ENCODE measurements at places on chromosomes 2 and 18.
A peak's percentile ranks its signal among the peaks of the same experiment; 100 is the strongest.

- no peak for DNase-seq
Observed at GRCh38 chr2:132754392-132754791, 84.4 kb upstream of the LYPD1 start.

DNA sequence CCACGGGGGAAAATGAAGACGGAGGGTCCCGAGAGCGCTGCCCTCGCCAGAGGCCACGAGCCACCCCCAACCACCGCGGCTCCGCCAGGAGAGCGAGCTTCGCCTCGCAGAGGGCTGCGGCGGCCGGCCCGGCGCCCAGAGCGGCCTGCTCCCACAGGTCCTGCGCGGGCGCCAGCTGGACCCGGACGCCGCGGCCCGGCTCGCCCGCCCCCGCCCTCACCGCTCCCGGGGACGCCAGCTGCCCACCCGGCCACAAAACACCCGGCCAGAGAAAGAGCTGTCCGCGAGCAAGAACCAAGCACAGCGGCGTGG is 709 bp downstream of the PTPN2 start:
- DNase-seq: no peak

GRCh38 chr2:217835931-217836891 is 166.6 kb downstream of the TNS1 start:
- no peak for DNase-seq

DNA sequence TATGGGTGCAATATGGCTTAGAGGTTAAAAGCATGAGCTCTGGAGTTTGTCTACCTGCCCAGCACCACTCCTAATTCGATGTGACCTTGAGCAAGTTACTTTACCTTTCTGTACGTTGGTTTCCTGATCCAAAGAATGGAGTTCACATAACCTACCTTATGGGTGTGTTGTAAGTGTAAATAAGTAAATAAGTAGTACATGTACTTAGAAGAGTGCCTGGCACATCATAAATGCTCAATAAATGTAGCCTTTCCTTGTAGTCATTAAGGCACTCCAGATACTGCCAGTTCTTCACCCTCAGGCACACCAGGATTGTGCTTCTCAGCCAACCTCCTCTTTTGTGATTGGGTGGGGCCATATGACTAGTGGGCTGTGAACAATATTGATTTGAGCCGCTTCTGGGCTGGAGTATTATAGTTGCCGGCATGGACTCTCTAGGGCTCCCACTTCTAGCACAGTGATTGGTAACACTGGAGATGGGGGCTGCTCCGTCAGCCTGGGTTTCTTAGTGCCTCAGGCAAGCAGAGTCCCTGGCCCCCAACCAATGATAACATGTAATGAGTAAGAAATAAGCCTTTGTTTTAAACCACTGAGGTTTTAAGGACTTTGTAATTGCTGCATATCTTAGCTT is 101.7 kb upstream of the NOSTRIN start:
- DNase-seq: no peak

DNA sequence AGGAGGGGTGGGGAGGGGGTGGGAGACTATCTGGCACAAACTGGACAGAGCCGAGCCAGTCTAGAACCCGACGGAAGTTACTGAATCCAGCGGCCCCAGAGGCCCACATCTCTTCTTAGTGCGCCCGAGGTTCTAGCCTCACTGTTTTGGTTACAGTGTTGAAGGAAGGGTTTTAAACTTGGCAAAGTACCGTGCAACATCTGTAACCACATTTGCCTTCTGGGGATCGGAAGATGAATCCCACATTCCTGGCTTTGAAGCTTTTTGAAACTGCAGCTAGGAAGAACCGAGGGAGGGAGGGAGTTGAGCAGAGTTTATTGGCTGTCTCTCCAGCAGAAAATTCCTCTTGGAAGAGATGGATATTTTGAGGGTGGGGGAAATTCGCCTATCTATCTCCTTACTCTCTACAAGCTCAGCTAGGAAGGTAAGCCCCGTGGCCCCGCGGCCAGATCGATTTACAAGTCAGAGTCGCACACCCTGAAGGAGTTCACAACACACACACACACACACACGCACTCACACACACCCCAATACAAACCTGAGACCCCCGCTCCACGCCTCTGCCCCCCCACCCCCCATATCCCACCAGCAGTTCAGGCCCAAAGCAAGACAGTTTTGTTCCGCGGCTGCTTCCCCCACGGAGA is 1.0 kb downstream of the ACVR1 start:
- no peak for DNase-seq

DNA sequence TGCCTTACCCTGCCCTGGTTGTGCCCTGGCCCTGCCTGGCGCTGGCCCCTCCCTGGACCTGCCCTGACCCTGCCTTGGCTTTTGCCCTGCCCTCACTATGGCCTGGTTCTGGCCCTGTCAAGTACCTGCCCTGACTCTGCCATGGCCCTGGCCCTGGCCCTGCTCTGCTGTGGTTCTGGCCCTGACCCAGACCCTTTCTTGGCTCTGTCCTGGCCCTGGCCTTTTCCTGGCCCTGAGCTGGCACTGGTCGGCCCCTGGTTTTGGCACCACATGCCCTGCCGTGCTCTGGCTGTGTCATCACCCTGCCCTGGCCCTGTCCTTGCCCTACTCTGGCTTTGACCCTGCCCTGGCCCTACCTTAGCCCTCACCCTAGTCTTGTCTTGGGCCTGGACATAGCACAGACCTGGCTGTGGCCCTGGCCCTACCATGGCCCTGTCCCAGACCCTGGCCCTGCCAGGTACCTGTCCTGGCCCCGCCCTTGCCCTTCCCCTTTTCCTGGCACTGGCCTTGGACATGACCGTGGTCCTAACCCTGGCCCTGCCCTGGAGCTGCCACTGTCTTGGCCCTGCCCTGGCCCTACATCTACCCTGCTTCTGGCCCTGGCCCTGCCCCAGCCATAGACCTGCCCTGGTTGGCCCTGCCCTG is 4.8 kb upstream of the ANKRD62 start:
- DNase-seq: no peak

GRCh38 chr2:239884051-239884405 is 141.1 kb downstream of the NDUFA10 start:
- DNase-seq: no peak

- DNase-seq: no peak
Observed at GRCh38 chr2:29688429-29688828, 233.0 kb downstream of the ALK start.

GRCh38 chr2:79039944-79040343 is 14.4 kb downstream of the REG3G start:
- no peak for DNase-seq

- DNase-seq: no peak
Observed at GRCh38 chr2:18132697-18133096, 254.2 kb downstream of the KCNS3 start.

- no peak for DNase-seq
Observed at GRCh38 chr2:126858436-126858835, 40.3 kb upstream of the TEX51 start.

GRCh38 chr2:23355001-23355400 is 30.0 kb upstream of the KLHL29 start:
- DNase-seq: no peak

GRCh38 chr18:48727681-48728080 is 188.8 kb downstream of the CTIF start:
- DNase-seq: no peak

DNA sequence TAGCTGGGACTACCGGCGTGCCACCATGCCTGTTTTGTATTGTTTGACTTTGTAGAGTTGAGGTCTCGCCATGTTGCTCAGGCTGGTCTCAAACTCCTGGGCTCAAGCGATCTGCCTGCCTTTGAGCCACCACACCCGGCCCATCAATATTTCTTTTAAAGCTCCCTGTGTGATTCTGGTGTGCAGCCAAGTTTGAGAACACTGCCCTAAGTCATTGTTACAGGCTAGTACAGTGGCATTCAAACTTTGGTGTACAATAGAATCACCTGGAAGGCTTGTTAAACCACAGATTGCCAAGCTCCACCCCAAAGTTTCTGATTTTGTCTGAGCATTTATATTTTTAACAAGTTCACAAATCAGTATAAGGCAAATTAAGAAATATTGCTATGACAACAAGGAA is 99.9 kb downstream of the RBBP8 start:
- no peak for DNase-seq

DNA sequence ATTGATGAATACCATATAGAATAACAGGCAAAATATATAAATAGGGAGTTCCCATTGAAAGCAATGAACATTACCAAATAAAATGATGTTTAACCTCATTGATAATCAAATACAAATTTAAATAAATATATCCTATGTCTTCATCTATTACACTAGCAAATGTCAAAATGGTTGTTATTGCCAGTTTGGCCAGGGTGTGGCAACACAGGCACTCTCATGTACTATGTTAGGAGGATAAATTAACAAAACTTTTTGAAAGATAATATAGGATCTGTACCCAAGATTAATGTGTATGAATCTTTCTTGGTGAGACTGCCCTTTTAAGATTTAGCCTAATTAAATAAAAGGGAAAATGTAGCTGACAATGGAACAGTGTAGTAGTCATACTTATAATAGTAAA is 659.3 kb downstream of the ERBB4 start:
- no peak for DNase-seq

- DNase-seq: no peak
Observed at GRCh38 chr18:57062844-57063243, 84.0 kb upstream of the BOD1L2 start.

DNA sequence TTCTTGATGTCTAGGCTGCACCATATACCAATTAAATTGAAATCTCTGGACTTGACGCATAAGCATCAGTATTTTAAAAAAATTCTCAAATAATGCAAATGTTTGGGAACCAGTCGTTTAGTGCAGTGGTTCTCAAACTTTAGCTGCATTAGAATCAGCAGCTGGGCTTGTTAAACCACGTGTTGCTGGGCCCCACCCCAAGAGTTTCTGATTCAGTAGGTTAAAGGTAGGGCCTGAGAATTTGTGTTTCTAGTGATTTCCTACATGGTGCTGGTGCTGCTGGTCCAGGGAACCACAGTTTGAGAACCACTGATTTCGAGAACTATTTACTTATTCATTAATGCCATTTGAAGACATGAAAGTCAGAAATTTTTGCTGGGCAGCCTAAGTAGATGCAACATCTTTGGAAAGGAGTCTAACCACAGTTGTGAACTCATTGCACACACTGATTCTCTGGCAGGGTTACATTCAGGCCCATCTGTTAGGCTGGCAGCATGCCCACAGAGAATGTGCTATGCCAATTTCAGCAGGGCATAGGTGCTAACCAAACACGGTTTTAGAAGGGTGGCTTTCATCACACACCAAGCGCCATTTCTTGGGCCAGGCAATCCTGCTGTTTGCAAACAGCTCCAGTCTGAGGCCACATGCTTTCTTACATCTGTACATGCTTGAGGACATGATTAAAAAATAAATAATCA is 26.4 kb upstream of the ATP5MC3 start:
- no peak for DNase-seq

DNA sequence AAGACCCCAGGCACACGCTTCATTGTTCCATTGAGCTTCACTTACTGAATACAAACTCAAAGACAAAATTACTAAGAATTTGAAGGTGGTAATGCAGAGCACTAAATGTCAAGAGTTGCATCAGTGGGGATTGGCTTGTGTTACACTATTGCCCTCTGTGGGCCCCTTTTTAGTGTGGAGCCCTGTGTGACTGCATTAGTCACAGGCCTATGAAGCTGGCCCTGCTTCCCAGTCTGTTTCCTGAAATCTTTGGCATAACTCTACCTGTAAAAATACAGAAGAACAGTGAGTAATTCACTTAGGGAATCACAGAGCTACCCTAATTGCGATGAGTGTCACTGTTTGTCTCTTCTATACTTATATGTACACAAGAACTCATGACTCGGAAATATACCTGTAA is 40.0 kb upstream of the STPG4 start:
- no peak for DNase-seq

GRCh38 chr2:226405465-226405864 is 394.2 kb downstream of the IRS1 start:
- DNase-seq: no peak

DNA sequence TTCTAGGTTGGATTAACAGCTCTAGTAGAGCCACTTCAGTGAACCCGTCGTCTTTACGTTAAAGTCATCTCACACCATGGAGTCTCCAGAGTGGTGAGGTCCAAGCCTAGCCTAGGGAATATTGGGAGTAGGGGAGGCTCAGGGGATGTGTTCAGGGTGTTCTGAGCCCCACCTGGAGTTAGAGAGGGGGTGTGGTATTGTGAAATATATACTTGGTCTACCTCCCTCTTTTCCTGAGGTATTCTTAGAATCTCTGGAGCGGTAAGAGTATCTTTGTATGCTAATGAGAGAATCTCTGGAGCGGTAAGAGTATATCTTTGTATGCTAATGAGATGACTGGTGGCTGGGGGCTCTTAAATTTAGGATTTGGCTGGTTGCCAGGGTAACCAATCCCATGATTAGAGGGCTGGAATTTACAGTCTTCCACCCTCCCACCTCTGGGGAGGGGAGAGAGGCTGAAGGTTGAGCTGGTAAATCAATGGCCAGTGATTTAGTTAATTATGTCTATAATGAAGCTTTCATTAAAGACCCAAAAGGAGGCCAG is 69.5 kb downstream of the INPP4A start:
- DNase-seq: no peak

DNA sequence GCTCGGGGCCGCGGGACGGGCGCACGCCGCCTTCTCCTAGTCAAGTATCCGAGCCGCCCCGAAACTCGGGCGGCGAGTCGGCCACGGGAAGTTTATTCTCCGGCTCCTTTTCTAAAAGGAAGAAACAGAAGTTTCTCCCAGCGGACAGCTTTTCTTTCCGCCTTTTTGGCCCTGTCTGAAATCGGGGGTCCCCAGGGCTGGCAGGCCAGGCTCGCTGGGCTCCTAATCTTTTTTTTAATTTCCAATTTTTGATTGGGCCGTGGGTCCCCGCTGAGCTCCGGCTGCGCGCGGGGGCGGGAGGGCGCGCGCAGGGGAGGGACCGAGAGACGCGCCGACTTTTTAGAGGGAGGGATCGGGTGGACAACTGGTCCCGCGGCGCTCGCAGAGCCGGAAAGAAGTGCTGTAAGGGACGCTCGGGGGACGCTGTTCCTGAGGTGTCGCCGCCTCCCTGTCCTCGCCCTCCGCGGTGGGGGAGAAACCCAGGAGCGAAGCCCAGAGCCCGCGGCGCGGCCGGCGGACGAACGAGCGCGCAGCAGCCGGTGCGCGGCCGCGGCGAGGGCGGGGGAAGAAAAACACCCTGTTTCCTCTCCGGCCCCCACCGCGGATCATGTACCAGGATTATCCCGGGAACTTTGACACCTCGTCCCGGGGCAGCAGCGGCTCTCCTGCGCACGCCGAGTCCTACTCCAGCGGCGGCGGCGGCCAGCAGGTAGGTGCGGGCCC is 617 bp downstream of the FOSL2 start:
- peak; percentile 49 for DNase-seq

GRCh38 chr2:88838165-88838635 is 146.7 kb downstream of the RPIA start:
- no peak for DNase-seq

GRCh38 chr2:229051798-229052197 is 219.3 kb downstream of the PID1 start:
- DNase-seq: no peak

DNA sequence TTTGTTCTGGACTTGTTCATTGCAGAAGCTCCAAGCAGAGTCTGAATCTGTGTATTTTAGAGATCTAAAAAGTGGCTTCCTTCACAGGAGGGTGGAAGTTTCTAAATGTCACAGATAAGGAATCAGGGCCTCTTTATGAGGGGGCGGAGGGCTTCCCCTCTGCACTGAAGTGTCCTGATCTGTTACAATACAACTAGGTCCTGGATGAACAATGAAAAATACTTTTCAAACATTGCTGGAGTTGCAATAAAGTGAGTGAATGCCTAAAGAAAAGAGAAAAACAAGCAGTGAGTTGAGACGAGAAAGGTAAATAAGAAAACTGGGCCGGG is 179.3 kb upstream of the HDAC4 start:
- no peak for DNase-seq

All from stimulated activated CD4-positive, alpha-beta T cell treated with anti-CD3 and anti-CD28 coated beads, Interleukin-1b, Interleukin-23, amount 100 ng/mL, for 4 hours (primary cell).